Central memory CD4-positive, alpha-beta T cell (primary cell): ENCODE measurements at places on chromosomes 7 and 10.

DNA sequence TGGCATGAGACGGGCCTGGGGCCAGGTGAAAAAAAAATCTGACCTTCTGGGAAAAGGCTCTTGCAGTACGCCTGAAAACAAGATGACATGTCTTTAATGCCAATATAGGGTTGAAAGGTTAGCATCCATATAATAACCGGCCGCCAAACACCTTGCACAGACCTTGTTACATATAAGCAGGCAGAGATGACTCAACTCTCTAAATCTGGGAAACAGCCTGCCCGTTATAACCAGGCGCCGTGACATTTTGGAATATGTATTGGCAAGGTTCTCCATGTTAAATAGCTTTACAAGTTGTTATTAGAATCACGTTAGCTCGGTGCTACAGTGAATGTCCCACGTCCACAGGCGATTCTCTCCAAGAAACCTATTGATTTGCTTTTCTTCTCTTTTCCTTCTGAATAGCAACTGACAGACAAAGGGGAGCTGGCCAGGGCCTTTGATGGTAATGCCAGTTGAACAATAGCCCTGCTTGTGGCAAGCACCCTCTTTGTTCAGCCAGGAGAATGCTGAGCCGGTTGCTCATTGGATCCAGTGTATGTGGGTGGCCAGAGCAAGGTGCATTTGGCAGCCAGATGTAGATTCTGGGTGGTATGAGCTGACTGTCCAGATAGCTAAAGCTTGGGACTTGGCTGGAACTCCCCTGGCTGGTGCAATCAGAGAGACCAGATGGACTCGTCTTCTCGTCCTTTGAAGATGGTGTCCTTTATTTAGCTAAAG, 80.1 kb upstream of the AUTS2 start:
- DNase-seq: no peak

DNA sequence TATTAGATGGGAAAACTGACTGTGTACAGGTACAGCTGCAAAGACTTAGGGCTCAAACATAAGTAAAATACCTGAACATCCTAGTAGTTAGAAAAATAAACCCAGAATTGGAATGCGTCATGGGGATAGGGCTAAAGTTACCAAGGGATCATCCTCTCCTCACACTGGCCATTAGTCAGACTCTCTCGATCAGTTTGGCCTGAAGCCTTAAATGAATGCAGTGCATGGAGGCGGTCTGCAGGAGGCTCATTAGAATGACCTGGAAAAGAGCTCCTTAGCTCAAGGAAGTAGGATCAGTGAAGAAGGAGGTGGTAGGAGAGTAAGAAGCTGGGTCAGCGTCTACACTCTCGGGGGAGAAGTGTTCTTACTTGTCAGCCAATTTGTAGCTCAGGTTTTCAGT, 35.3 kb downstream of the DENND2A start:
- DNase-seq: no peak

- no peak for DNase-seq
These were observed 34.1 kb upstream of the FOXL3 start for GRCh38 chr7:255721-256361.

DNA sequence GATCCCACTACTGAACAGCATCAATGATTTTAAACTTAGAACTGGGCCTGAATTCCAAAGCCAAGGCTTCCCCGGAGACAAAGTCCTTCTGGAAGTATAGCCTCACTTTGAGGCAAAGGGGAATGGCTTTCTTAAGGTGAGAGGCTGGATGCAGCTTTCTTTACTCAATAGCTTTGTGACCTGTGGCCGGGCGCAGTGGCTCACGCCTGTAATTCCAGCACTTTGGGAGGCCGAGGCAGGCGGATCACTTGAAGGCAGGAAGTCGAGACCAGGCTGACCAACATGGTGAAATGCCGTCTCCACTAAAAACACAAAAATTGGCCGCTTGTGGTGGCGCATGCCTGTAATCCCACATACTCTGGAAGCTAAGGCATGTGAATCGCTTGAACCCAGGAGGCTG, 3.2 kb upstream of the FGFR2 start:
- no peak for DNase-seq

GRCh38 chr7:23230641-23231101, 15.9 kb upstream of the GPNMB start:
- no peak for DNase-seq

DNA sequence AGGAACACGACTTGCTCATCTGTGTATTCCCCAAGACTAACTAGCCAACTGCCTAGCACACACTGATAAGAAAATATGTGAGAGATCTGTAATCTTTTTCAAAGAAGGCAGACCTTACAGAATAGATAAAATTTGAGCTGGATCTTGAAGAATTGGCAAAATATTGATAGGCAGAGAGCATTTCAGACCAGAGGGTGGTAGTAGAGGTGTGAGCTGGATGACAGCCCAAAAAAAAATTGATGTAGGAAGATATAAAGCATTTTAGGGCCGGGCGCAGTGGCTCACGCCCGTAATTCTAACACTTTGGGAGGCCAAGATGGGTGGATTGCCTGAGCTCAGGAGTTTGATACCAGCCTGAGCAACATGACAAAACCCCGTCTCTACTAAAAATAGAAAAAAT, 1.2 kb upstream of the ZNF746 start:
- DNase-seq: no peak

- DNase-seq: no peak
These were observed 128.9 kb downstream of the PLXDC2 start for GRCh38 chr10:19944911-19945663.

DNA sequence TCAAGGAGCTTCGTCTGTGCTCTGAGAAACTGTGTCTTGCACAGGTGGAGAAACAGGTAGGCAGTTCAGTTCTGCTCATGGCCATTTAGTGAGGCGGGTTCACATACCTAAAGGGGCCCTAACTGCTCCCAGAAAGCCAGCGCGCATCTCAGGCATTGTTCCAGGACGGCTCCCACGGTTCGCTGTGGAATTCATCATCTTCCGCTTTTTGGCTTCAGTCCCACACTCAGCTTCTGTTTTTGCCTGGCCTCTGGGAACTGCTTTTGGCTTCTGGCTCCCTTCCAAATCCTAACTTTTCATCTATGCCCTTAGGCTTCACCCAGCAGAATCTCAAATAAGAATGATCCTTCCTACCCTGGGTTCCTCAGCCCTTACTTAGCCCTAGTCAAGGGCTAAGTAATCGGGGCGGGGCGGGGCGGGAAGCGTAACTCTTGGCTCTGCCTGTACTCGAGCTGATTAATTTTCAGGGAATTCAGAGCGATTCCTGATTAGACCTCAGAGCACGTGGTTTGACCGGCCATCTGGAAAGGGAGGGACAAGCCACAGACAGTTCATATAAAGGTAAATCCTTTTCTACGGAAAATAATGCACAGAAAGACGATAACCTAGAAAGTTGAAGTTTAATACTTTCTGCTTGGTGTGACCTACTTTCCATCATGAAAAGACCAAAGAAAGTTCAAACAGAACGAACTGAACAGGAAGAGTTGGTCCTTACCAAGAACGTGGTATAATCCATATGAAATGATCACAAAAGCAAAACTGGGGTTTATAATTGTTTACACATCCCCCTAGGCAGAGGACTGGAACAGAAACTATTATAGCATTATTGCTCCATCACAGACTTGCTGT, 105.7 kb downstream of the ST8SIA6 start:
- no peak for DNase-seq

DNA sequence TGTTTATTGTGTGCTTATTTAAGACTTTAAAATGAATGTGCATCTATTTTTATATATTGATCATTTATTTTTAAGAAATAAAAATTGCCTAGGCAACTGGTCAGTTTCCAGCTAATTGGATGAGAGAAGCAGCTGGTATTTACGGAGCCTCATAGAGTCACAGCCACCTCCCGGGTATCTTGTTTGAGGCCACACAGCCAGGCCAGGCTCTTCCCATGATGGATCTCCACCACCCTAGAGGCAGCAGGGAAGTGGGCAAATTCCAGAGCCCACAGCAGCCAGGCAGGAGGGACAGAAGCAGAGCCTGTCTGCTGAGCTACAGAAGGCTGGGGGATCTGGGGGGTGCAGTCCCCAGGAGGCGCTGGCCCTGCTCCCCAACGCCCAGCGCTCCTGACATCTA, 61.6 kb downstream of the CLEC2L start:
- no peak for DNase-seq

GRCh38 chr7:37310327-37311080, 138.2 kb downstream of the ELMO1 start:
- DNase-seq: peak; percentile 60

DNA sequence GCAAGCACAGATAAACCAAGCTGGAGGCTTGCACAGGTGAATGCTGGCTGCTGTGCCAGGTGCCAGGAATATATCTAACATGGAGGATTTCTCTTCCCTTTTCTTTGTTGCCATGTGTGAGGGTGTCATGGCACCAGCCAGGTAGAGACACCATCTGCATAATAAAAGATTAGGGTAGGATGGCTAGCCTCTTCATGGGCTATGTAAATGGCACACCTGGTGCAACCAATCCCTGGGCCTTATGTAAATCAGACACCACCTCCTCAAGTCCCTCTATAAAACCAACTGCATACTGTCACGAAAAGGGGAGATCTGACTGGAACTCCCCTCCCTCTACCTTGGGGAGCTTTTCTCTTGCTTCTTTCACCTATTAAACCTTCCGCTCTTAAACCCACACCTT, 322.5 kb upstream of the POM121L12 start:
- DNase-seq: no peak

- DNase-seq: no peak
These were observed 8.8 kb downstream of the ADAP1 start for GRCh38 chr7:945556-946255.

DNA sequence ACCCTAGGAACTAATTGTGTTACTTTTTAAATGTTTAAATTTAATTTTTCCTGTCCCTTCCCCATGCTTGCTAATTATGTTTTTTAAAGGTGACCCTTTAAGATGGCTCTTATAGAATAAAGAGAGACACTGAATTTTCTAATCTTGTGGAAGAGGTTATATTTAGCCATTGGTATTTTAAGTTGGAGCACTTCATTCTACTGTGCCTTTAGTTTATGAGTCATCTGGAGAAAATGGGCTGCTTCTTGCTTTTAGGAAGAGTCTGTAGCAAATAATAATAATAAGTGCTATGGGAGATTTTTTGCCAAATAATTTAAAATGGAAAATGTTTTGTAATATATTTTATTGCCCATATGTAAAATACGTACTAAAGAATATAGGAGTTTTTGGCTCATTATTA, 139.7 kb downstream of the ADK start:
- DNase-seq: no peak

DNA sequence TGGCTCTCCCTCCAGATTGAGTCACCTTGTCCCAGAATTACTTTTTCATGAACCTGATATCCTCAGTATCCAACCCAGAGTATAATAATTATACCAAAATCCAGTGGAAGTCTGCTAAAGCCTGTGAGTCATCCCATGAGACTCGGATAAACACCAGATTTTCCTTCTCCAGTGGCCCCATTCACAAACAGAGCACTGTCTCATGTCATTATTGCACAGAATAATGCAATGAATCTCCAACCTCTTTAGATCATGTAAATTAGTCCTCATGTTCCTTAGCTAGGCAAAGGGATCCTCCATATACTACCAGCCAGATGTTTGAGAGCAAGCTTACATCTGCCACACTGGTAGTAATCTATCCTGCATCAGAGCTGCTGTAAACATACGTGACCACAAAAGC, 89.0 kb downstream of the AMPH start:
- no peak for DNase-seq
